ENCODE measurements at places on chromosomes 11 and 22.

- no peak for DNase-seq
These were observed 16.8 kb downstream of the KCNJ11 start for GRCh38 chr11:17371614-17372013.

DNA sequence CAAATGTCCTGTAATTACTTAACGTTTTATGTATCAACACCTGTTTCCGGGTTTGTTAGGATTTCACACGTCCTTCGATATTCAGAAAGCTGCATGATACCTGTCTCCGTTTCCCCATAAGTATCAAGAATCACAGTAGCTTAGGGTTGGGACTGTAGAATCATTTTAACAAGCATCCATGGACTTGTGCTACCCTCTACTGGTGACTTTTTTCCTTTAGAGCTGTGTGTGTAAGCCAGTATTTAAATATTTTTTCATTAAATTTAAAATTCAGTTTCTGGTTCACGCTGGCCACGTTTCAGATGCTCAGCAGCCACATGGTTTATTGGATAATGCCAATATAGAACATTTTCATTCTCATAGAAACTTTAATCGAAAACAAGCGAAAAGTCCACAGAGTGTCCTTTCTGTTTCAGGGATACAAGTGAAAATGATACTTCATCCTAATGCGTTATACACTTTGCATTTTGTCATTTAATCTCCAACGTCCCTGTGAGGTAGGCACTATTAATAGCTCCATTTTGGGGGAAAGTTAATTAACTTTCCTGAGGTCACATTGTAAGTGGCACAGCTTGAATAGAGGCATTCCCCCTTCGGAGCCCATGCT, 61.5 kb upstream of the SLC25A18 start:
- no peak for DNase-seq

- no peak for DNase-seq
These were observed 70.8 kb downstream of the WNT7B start for GRCh38 chr22:45905924-45906865.

DNA sequence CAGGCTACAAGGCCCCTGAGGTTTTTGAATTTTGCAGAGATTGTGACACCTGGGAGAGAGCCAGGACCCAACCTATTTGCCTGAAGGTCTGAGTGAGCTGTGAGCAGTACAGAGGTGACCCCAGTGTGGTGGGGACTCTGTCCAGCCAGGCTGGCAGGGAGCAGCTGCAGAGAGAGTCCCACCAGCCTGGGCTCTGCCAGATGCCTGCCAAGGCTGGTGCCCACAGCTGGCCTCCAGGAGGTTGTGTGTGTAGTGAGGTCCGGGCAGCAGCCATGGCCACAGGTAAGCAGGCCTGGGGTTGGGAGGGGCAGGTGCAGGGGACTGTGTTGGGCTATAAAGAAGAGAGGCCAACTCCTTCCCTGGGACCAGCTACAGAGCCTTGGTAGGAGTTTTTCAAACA, 144.8 kb downstream of the CRYBB2 start:
- DNase-seq: peak; percentile 75
